ENCODE measurements at places on chromosomes 3 and 15. TPM values are rescaled to one million over a fixed set of nuclear protein-coding genes. Genes with fewer than 3 reads are reported as not detected.

Gene SLC28A2
- not detected for polyA plus RNA-seq

Gene IL17RD
- not detected for polyA plus RNA-seq

Gene RAB7A
- polyA plus RNA-seq = 193 TPM

Gene CLDN18
- polyA plus RNA-seq = not detected

Gene PFKFB4
- 1.4 TPM for polyA plus RNA-seq

Gene ARL6IP5
- 527 TPM for polyA plus RNA-seq

Gene COL6A6
- polyA plus RNA-seq = not detected

Gene ECE2
- not detected for polyA plus RNA-seq

Gene SV2B
- polyA plus RNA-seq = not detected

Gene GOLGA6L6
- not detected for polyA plus RNA-seq

Gene AAGAB
- 67.5 TPM for polyA plus RNA-seq

Gene IMPDH2
- 81.3 TPM for polyA plus RNA-seq

Gene GOLGA8G
- polyA plus RNA-seq = not detected

Gene CLSTN2
- not detected for polyA plus RNA-seq

Gene ITIH1
- not detected for polyA plus RNA-seq

Gene HHLA2
- polyA plus RNA-seq = not detected

Gene LDHAL6B
- polyA plus RNA-seq = not detected

Gene SIDT1
- polyA plus RNA-seq = 13.6 TPM

Gene RAB27A
- 69.2 TPM for polyA plus RNA-seq

Gene PRTG
- polyA plus RNA-seq = not detected

Gene ZBED2
- polyA plus RNA-seq = not detected

Gene LCTL
- polyA plus RNA-seq = not detected

Gene AADACL2
- not detected for polyA plus RNA-seq

Gene SLC12A8
- not detected for polyA plus RNA-seq

Gene CHCHD6
- 5.6 TPM for polyA plus RNA-seq

Gene GNAI2
- 544 TPM for polyA plus RNA-seq

Gene ACAN
- 0.06 TPM for polyA plus RNA-seq

Gene AGBL1
- not detected for polyA plus RNA-seq

Gene EIF4E3
- 98.9 TPM for polyA plus RNA-seq

Gene NEDD4
- polyA plus RNA-seq = 10.0 TPM

Gene A4GNT
- polyA plus RNA-seq = not detected

Gene AGTR1
- not detected for polyA plus RNA-seq

Gene PATL2
- 7.8 TPM for polyA plus RNA-seq

Gene CPA3
- polyA plus RNA-seq = not detected

Gene GPR156
- not detected for polyA plus RNA-seq

Gene CDV3
- polyA plus RNA-seq = 43.6 TPM

Gene MRAS
- not detected for polyA plus RNA-seq

Gene GMPS
- 61.3 TPM for polyA plus RNA-seq

Gene SERPINI2
- polyA plus RNA-seq = not detected

Gene REC114
- not detected for polyA plus RNA-seq

Gene LEKR1
- polyA plus RNA-seq = 0.44 TPM

Gene C15orf62
- polyA plus RNA-seq = not detected

Gene NR1I2
- 0.06 TPM for polyA plus RNA-seq

Gene RBPMS2
- polyA plus RNA-seq = not detected

Gene DNAH1
- 0.49 TPM for polyA plus RNA-seq

Gene RBP2
- not detected for polyA plus RNA-seq

Gene ICE2
- polyA plus RNA-seq = 50.3 TPM

Gene TLR9
- polyA plus RNA-seq = not detected

Gene EDEM1
- polyA plus RNA-seq = 51.1 TPM

Gene CXCR6
- 40.3 TPM for polyA plus RNA-seq

Gene LRTM1
- not detected for polyA plus RNA-seq

Gene PLAAT1
- not detected for polyA plus RNA-seq

Gene BFSP2
- polyA plus RNA-seq = 41.1 TPM

Gene UROC1
- not detected for polyA plus RNA-seq

Gene CSPG5
- polyA plus RNA-seq = not detected
